WTC11 (cell line): ENCODE measurements at places on chromosomes 5 and 9. TPM values are rescaled to one million over a fixed set of nuclear protein-coding genes. Genes with fewer than 3 reads are reported as not detected.

GRCh38 chr5:34603378-34603777 lies 52.8 kb upstream of the RAI14 start:
- peaks cover 2% of the 10 kb centered on the region; the same call in 1 of the 2 replicates for H3K36me3 ChIP-seq
- no peak overlapping the region for H3K4me3 ChIP-seq
- DNase-seq = no peak
- peaks cover 17% of the 10 kb centered on the region for H3K4me1 ChIP-seq

DNA sequence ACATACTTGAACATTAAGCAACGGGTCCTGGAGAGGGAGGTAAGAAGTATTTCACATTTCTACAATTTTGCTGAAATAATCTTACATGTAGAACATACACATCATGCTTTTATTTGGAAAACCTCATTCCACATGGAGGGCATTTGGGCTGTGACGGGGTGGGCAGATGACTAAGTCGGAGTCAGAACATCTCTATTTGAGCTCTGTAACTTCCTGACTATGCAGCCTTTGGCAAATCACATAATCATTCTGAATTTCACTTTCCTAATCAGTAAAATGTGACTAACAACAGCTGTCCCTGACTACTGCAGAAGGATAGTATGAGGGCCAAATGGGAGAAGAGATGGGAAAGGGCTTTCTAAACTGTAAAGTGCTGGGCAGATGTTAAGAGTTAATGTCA lies 17.1 kb upstream of the IL6ST start:
- no peak overlapping the region for H3K27ac ChIP-seq
- DNase-seq = no peak
- peaks cover 10% of the 10 kb centered on the region for H3K36me3 ChIP-seq
- no peaks in the 10 kb centered on the region for H3K27me3 ChIP-seq
- H3K4me3 ChIP-seq = no peak overlapping the region

GRCh38 chr5:56172241-56172640 lies 60.9 kb downstream of the ANKRD55 start:
- H3K4me1 ChIP-seq = peaks cover 16% of the 10 kb centered on the region
- H3K27me3 ChIP-seq = no peaks in the 10 kb centered on the region
- H3K36me3 ChIP-seq = no peaks in the 10 kb centered on the region
- no peak for DNase-seq
- H3K4me3 ChIP-seq = no peak overlapping the region
- H3K27ac ChIP-seq = no peak overlapping the region

GRCh38 chr9:134494273-134494815 lies 147.3 kb upstream of the COL5A1 start:
- H3K4me1 ChIP-seq = peaks cover 4% of the 10 kb centered on the region; the same call in 1 of the 2 replicates
- no peaks in the 10 kb centered on the region for H3K36me3 ChIP-seq

GRCh38 chr9:1100945-1101344 lies 50.8 kb downstream of the DMRT2 start:
- H3K4me1 ChIP-seq = peaks cover 12% of the 10 kb centered on the region
- H3K4me3 ChIP-seq = no peak overlapping the region
- peak; percentile 75 for DNase-seq
- H3K36me3 ChIP-seq = no peaks in the 10 kb centered on the region
- H3K27ac ChIP-seq = no peak overlapping the region
- peaks cover 3% of the 10 kb centered on the region; the same call in 1 of the 2 replicates for H3K27me3 ChIP-seq

GRCh38 chr5:85614489-85614888 lies 1003.3 kb upstream of the COX7C start:
- H3K27ac ChIP-seq = no peak overlapping the region
- H3K27me3 ChIP-seq = no peaks in the 10 kb centered on the region
- no peaks in the 10 kb centered on the region for H3K4me1 ChIP-seq

DNA sequence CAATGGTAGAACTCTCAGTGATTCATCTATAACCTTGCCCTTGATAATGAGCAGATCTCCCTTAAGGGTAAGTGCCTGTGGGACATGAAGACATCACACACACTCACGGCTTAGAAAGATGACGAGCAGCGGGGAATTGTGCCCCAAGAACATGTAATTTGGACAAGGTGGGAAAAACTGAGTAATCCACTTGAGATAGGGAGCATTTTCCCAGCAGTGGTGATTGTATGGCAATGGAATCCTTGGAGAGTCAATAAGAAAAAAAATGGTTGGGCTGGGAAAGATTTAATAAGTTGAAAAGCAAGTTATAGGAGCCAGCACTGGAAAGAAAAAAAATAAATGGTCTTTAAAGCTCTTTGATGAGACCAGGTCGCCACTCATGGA lies 193.1 kb downstream of the GLIS3 start:
- H3K27ac ChIP-seq = no peak overlapping the region
- DNase-seq = no peak

GRCh38 chr9:114060711-114061110 lies 17.4 kb downstream of the AMBP start:
- no peak overlapping the region for H3K4me3 ChIP-seq
- no peaks in the 10 kb centered on the region; the same call in 1 of the 2 replicates for H3K27me3 ChIP-seq
- DNase-seq = no peak

DNA sequence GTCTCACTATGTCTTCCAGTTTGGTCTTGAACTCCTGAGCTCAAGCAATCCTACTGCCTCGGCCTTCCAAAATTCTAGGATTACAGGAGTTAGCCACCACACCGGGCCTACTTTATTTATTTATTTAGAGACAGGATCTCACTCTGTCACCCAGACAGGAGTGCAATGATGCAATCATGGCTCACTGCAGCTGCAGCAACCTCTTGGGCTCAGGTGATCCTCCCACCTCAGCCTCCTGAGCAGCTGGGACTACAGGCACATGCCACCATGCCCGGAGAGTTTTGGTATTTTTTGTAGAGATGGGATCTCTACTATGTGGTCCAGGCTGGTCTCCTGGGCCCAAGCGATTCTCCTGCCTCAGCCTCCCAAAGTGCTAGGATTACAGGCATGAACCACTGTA lies 32.8 kb downstream of the PHAX start:
- no peak overlapping the region for H3K4me3 ChIP-seq
- no peaks in the 10 kb centered on the region for H3K27me3 ChIP-seq
- no peak overlapping the region for H3K27ac ChIP-seq
- no peaks in the 10 kb centered on the region for H3K4me1 ChIP-seq

- H3K27ac ChIP-seq = no peak overlapping the region
- H3K36me3 ChIP-seq = no peaks in the 10 kb centered on the region
- H3K4me1 ChIP-seq = peaks cover 17% of the 10 kb centered on the region
- H3K27me3 ChIP-seq = peaks cover 2% of the 10 kb centered on the region; the same call in 1 of the 2 replicates
Observed at GRCh38 chr9:84716217-84716616, 46.7 kb downstream of the NTRK2 start.

DNA sequence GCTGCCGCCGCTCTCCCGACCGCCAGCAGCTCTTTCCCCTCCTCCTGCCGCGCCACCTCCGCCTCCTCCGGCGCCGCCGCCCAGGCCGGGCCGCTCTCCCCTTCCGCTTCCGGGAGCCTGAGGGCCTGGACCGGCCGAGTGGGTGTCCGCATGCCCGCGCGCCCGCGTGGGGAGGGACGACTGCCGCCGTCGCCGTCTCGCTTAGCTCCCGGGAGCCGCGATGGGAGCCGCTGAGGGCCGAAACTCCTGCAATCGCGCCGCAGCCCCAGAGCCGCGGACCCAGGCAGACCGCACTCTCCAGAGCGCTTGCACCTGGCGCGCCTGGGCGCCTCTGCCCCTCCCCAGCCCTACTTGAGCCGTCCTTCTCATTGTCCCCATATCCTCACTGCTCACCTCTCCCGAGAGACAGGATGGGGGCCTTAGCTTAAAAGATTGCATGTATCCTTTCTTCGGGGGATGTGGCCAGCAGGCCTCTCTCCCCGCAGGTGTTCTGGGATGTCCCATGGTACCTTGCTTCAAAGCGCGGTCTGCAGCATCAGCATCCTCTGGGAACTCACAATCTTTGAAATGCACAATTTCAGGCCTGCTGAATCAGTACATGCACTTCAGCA lies at the start of gene ZDHHC21:
Gene ZDHHC21, minus strand, starts transcription at position 182 of the 611 bp plus-strand sequence. CDS start 19,092 bp downstream, outside the sequence.
- peak; percentile 70 for DNase-seq
- H3K4me3 ChIP-seq = peak within 1 kb of the TSS; percentile 95
- peak within 1 kb of the TSS; percentile 95 for H3K27ac ChIP-seq
- peaks cover 9% of the 10 kb centered on the region for H3K36me3 ChIP-seq
- H3K4me1 ChIP-seq = peaks cover 27% of the 10 kb centered on the region

GRCh38 chr9:7542126-7542525 lies 257.5 kb downstream of the DMAC1 start:
- H3K27me3 ChIP-seq = no peaks in the 10 kb centered on the region
- no peak overlapping the region for H3K27ac ChIP-seq
- no peaks in the 10 kb centered on the region for H3K36me3 ChIP-seq
- DNase-seq = no peak

- H3K4me1 ChIP-seq = peaks cover 7% of the 10 kb centered on the region
- no peak overlapping the region for H3K4me3 ChIP-seq
- H3K27me3 ChIP-seq = no peaks in the 10 kb centered on the region
- H3K36me3 ChIP-seq = no peaks in the 10 kb centered on the region
- DNase-seq = peak; percentile 17
Observed at GRCh38 chr9:17742067-17742466, 163.2 kb downstream of the SH3GL2 start.

DNA sequence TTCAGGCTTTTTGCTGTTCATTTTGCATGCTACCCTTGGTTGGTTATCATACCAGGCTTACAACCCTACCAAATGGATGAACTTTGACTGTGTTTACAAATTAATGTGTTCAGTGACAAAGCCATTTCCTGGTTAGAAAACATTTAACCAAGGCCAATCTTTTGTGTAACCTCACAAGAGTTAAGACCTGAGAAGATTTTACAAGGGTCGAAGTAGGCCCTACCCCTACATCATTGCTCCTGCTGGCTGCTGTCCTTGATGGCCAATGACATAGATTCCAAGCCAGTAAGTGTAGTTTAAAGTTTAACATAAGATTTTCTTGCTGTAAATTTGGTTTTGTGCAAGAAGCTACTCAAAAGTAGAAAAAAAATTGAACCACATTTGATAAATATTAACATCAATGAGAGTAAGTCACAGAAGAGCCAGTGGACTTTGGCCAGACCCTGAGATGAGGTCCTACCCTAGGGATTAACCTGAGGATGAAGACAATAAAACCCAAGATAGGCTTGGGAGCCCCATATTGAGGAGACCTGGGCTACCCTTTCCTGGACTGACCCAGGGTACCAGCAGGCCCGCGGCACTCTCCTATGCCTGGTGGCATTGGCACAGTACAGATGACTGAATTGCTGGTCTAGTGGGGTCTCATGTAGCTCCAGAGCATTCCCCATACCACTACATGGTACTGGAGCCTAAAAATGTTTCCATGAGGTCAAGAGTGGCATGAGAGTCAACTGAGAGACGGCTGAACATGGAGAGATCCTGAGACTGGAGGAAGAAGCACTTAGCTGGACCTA lies 8.3 kb downstream of the C1QTNF3 start:
- peaks cover 3% of the 10 kb centered on the region; the same call in 1 of the 2 replicates for H3K27me3 ChIP-seq
- H3K4me3 ChIP-seq = no peak overlapping the region
- peaks cover 18% of the 10 kb centered on the region for H3K4me1 ChIP-seq
- H3K27ac ChIP-seq = no peak overlapping the region
- H3K36me3 ChIP-seq = no peaks in the 10 kb centered on the region

GRCh38 chr5:123438244-123438643 lies 15.0 kb upstream of the CEP120 start:
- H3K4me1 ChIP-seq = peaks cover 12% of the 10 kb centered on the region
- H3K27me3 ChIP-seq = peaks cover 6% of the 10 kb centered on the region; the same call in 1 of the 2 replicates
- H3K27ac ChIP-seq = no peak overlapping the region
- no peaks in the 10 kb centered on the region for H3K36me3 ChIP-seq

DNA sequence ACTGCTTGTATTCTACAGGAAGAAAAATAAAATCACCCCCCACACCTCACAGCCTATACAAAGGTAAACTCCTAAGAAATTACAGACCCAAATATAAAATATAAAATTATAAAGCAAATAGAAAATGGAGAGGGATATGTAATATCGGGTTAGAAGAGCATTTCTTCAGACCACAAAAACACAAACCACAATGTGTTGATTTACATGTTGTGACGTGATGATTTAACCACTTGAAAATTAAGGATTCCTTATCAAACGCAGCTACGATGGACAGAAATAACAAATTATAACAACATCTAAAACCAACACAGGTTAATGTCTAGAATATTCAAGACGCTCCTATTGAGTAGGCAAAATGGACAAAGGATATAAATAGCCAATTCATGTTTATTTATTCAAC lies 26.3 kb downstream of the SSBP2 start:
- no peak for DNase-seq
- H3K4me3 ChIP-seq = no peak overlapping the region
- peaks cover 29% of the 10 kb centered on the region for H3K4me1 ChIP-seq
- peaks cover 6% of the 10 kb centered on the region; the same call in 1 of the 2 replicates for H3K27me3 ChIP-seq

GRCh38 chr9:124198331-124198730 lies 59.4 kb upstream of the NEK6 start:
- no peak overlapping the region for H3K4me3 ChIP-seq
- peaks cover 4% of the 10 kb centered on the region; the same call in 1 of the 2 replicates for H3K36me3 ChIP-seq
- H3K27ac ChIP-seq = no peak overlapping the region
- H3K4me1 ChIP-seq = 0 out of 2 replicates have a peak, but pooled peaks cover 8% of the 10 kb centered on the region
- no peak for DNase-seq

GRCh38 chr5:111869681-111870080 lies 112.7 kb upstream of the NREP start:
- H3K4me1 ChIP-seq = 0 out of 2 replicates have a peak, but pooled peaks cover 2% of the 10 kb centered on the region
- no peak for DNase-seq
- H3K4me3 ChIP-seq = no peak overlapping the region
- no peak overlapping the region for H3K27ac ChIP-seq
- peaks cover 9% of the 10 kb centered on the region for H3K36me3 ChIP-seq

DNA sequence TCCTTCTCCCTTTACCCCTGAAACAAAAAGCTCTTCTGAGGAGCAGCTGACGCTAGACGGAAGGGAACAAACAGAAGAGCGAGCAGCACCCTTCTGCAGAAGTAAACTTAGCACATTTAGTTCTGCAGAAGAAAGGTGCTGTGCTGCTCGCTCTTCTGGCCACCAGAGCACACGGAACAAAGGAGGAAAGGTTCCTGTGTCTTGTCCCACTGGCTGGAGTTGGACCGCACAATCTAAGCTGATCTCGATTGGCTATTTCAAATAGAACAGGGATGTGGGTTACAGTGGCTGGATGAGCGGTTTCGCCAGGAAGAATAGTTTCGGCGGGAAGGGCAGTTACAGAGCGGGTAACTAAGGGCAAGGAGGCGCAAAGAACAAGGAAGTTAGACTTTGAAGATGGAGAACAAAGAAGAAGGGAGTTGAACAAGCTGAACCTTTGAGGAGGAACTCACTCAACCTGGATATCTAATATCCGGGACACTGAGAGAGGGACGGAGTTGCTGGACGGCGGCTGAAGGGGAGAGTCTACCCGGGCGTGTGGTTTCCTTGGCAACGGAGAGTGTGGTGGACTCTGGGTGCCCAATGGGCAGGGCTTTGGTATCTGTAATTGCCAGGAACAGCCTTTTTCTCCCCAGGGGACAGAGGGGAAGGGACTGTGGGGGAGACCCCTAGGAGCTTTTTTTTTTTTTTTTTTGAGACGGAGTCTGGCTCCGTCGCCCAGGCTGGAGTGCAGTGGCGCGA lies 7.1 kb downstream of the GTF3C5 start:
- H3K4me3 ChIP-seq = no peak overlapping the region
- H3K4me1 ChIP-seq = no peaks in the 10 kb centered on the region

- H3K36me3 ChIP-seq = peaks cover 38% of the 10 kb centered on the region
- peak overlapping the region; percentile 32; the same call in 1 of the 2 replicates for H3K27ac ChIP-seq
Observed at GRCh38 chr5:178221282-178221681, 11.3 kb downstream of the PHYKPL start.

SLC36A3 gene
- not detected in 3 replicates for total RNA-seq

PDE8B gene
- total RNA-seq = 0.31 to 0.62 TPM (median 0.53 TPM) in 3 replicates

SLC6A19 gene
- total RNA-seq = 0.04 to 0.05 TPM in 2 of 3 replicates, not detected in the other

PCDHGB7 gene
- 10.5 to 11.2 TPM (median 10.7 TPM) in 3 replicates for total RNA-seq

CDO1 gene
- total RNA-seq = 13.2 to 22.7 TPM (median 20.0 TPM) in 3 replicates

C8G gene
- total RNA-seq = 0.85 to 1.7 TPM (median 1.5 TPM) in 3 replicates

TRIP13 gene
- total RNA-seq = 31.4 to 35.0 TPM (median 33.7 TPM) in 3 replicates
